NCI-H460 (cell line): ENCODE measurements at places on chromosomes 7 and 10. TPM values are rescaled to one million over a fixed set of nuclear protein-coding genes. Genes with fewer than 3 reads are reported as not detected.

CALCR gene
- total RNA-seq: 0.17 and 0.32 TPM in 2 replicates

HABP2 gene
- not detected in 2 replicates for total RNA-seq

SOSTDC1 gene
- 0.10 TPM in 1 of 2 replicates, not detected in the other for total RNA-seq

PRR15 gene
- not detected in 2 replicates for total RNA-seq

PRSS37 gene
- not detected in 2 replicates for total RNA-seq

DKK1 gene
- total RNA-seq: 2.4 and 2.7 TPM in 2 replicates

TAS2R3 gene
- total RNA-seq: 0.78 and 0.84 TPM in 2 replicates

ALOX5 gene
- total RNA-seq: not detected in 2 replicates

SAP25 gene
- 0.52 TPM in 1 of 2 replicates, not detected in the other for total RNA-seq

SFRP4 gene
- total RNA-seq: 0.09 and 0.27 TPM in 2 replicates

HOXA3 gene
- 4.4 and 5.8 TPM in 2 replicates for total RNA-seq

SPDYE8 gene
- 0.46 and 0.52 TPM in 2 replicates for total RNA-seq

EIF3A gene
- total RNA-seq: 204 and 235 TPM in 2 replicates

CAV2 gene
- 109 and 112 TPM in 2 replicates for total RNA-seq

SEMA3C gene
- 8.2 and 9.2 TPM in 2 replicates for total RNA-seq

C10orf53 gene
- total RNA-seq: not detected in 2 replicates

SMIM30 gene
- 94.0 and 98.1 TPM in 2 replicates for total RNA-seq

ARID5B gene
- total RNA-seq: 1.4 and 1.5 TPM in 2 replicates

AASS gene
- total RNA-seq: 2.5 and 3.8 TPM in 2 replicates

ANKRD61 gene
- total RNA-seq: 0.46 and 0.72 TPM in 2 replicates

ABCB1 gene
- 2.6 and 4.5 TPM in 2 replicates for total RNA-seq

PTPRN2 gene
- total RNA-seq: 2.9 and 3.5 TPM in 2 replicates

CYP3A7 gene
- total RNA-seq: not detected in 2 replicates

SYT15B gene
- total RNA-seq: 0.07 TPM in 1 of 2 replicates, not detected in the other

STAG3 gene
- total RNA-seq: 0.05 TPM in 1 of 2 replicates, not detected in the other

DOCK1 gene
- total RNA-seq: 30.1 and 32.3 TPM in 2 replicates

IQUB gene
- 0.30 and 0.43 TPM in 2 replicates for total RNA-seq

NPFFR1 gene
- not detected in 2 replicates for total RNA-seq

CYP2C19 gene
- total RNA-seq: not detected in 2 replicates

ACTL6B gene
- not detected in 2 replicates for total RNA-seq

H2BK1 gene
- not detected in 2 replicates for total RNA-seq

CASTOR2 gene
- total RNA-seq: 3.4 and 5.5 TPM in 2 replicates

AKR1C4 gene
- total RNA-seq: not detected in 2 replicates

SP4 gene
- total RNA-seq: 9.0 and 10.1 TPM in 2 replicates

HOXA5 gene
- total RNA-seq: 7.5 and 12.8 TPM in 2 replicates

CCDC3 gene
- 0.02 TPM in 1 of 2 replicates, not detected in the other for total RNA-seq

GIMAP7 gene
- total RNA-seq: not detected in 2 replicates

EMX2 gene
- total RNA-seq: not detected in 2 replicates

ARHGEF5 gene
- total RNA-seq: 1.0 and 1.7 TPM in 2 replicates

STEAP2 gene
- 2.1 and 2.2 TPM in 2 replicates for total RNA-seq

SRRM3 gene
- 2.9 and 3.1 TPM in 2 replicates for total RNA-seq

THSD7A gene
- total RNA-seq: 4.2 and 5.7 TPM in 2 replicates

INA gene
- total RNA-seq: not detected in 2 replicates
